ENCODE measurements at places on chromosomes 12 and 14.

DNA sequence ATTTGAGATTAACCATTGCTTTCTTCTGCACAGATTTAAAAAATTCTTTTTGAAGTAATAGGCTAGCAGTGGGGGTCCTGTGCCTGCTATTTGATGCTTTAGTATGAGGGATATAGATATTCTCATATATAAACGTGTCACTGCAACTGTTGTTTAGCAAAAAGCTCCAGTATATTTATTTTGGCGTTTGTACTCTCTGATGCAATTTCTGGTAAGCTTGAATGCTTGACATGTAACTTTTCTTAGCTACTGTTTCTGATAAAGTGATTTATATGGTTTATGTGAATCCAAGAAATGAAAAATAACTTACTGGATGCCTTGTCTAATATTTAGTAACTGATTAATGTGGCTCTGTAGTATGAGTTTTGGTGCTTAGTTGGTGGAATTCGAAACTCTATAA, 77.1 kb downstream of the TTLL5 start:
- DNase-seq = no peak

DNA sequence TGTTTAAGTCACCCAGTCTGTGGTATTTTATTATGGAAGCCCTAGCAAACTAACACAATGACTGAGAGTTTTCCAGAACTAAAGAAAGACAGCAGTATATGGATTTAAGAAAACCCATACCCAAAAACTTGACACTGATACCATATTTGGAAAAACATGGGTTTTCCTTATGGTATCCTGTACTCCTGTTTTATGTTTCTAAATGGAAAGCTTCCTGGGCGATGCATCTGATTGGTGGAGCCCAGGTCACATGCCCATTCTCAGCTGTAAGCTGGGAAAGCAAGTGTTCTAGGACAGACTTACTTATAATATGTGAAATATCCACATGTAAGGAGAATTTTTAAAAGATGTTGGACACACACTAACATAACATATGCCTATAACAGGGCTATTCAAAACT, 4.5 kb upstream of the RNASE4 start:
- no peak for DNase-seq

GRCh38 chr12:108551535-108551934, 9.4 kb downstream of the SART3 start:
- DNase-seq = no peak

- no peak for DNase-seq
Observed at GRCh38 chr14:32366986-32367385, 37.9 kb downstream of the AKAP6 start.

DNA sequence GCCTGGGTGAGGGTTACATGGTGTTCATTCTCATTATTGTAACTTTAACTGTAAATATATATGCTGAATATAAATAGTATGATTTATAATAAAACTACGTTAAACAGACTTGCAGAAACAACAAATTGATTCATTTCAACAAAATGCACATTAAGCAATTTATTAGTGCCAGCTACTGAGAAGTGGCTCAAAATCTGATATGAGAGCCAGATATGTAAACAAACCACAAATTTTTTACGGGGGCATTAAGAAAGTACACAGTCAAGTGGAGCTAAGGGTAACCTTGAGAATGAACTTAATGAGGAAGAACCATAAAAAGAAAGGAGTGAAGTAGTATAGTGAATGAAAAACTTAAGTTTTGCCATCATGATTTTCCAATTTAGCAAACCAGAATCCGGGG, 40.3 kb downstream of the CEP128 start:
- DNase-seq = no peak

DNA sequence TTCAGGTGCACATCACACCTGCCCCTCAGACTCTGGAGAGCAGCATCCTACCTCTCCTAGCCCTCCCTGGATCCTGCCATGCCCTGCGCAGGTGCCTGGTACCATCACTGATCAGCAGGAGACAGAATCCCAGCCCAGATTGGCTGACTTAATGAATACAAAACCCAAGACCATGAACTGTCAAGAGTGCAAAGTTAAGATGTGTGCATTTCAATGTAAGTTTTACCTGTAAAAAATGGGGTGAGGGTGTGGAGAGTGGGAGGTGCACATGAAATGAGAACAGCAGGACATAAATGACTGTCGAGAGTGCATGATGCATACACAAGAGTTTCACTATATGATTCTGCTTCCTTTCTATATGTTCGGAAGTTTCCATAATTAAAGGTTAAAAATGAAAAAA, 57.9 kb upstream of the GPR68 start:
- DNase-seq = no peak

DNA sequence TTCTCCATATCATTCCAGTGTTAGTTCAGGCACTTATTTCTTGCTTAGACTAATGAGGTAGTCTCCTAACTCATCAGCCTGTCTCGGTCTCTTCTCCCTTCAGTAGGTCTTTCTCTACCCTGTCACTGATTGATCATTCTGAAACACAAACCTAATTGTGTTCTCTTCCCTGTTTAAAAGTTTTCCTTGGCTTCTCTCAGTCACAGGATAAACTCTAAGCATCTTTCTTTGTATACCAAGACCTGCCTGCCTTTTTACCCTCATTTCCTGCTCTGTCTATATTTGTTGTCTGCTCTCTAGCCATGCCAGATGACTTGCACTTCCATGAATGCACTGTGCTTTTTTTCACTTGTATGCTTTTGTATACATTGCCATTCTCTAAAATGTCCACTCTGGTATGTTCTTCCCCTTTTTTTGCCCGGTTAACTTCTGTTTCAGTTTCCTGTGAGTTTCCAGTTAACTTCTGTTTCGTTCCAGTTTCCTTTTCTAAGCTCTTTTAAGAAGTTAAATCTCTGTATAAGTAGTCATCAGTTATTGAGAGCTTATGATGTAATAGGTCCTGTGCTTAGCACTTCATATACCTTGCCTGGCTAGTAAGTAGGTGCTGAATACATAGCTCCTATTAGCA, 12.8 kb downstream of the DIP2B start:
- DNase-seq = no peak

GRCh38 chr14:36268121-36268520, 52.3 kb downstream of the MBIP start:
- no peak for DNase-seq

DNA sequence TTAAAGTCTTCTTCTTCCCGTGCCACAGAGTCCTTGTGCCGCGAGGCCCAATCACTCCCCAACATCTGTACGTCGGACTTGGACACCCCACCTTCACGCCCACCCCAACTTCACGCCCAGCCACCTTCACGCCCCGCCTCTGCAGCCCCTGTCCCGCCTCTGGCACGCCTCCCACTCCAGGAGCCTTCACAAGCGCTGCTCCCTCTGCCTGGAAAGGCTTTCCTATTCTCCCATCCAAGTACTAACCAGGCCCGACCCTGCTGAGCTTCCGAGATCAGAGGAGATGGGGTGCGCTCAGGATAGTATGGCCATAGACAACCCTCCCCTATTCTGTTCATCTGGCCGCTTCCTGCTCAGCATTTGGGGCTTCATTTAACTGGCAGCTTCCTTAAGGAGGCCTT, 17.3 kb upstream of the EIF5 start:
- no peak for DNase-seq

DNA sequence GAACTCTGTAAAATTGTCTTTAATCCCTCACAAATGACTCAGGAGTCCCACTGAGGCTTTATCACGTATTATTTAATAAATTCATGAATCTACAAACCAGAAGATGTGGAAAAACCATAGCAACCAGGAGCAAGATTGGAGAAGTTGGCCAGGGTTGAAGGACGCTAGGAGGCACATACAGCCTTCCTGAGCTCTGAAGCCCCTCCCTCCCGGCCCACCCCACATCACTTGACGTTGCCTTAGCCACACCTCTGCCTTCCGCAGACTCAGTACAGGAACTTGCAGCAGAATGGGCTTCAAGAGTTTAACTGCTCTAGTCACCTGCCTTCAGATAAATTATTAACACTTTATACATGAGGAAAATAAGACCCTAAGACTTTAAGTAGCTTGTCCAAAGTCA, 33.9 kb downstream of the SLC35F4 start:
- no peak for DNase-seq

- DNase-seq = no peak
Observed at GRCh38 chr12:28096649-28097048, 93.6 kb upstream of the CCDC91 start.

DNA sequence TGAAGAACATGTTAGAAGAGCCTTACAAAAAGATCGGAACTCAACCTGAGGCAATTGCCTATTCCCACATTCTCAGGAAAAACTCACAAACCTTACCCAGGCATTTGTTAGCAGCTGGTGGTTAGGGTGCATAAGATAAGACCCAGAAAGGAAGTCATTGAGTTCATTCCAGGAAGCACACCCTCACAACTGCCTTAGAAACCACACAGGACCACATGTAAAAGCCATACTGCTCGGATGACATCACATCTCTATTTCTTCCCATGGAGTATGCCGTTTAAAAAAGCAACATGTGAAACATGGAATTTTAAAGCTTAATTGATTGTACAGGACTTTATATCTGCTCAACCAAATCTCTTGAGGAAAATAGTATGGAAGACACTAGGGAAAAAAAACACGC, 411.2 kb downstream of the DAD1 start:
- DNase-seq = no peak

GRCh38 chr12:1496162-1496900, 98.0 kb downstream of the FBXL14 start:
- no peak for DNase-seq

- no peak for DNase-seq
Observed at GRCh38 chr14:96502621-96503305, 581 bp downstream of the PAPOLA start.

GRCh38 chr14:30990770-30991169, 34.7 kb upstream of the AP4S1 start:
- no peak for DNase-seq

DNA sequence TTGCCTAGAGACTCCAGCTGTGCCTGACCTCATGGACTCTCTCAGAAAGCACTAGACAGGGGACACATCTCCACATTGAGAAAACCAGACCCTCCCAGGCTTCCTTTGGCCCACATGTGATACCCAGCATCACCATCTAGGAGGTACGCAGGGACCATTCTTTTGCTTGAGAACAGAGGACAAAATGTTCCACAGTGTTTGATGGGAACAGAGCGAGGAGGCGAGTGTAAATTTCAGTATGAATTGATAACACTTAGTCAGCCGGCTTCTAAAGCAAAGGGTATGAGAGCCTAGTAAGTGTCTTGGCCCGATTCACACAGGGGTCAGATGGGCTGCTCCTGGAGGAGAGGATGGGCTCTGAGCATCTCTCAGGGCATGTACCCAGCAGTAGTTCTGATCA, 1052.4 kb downstream of the BCL11B start:
- no peak for DNase-seq

DNA sequence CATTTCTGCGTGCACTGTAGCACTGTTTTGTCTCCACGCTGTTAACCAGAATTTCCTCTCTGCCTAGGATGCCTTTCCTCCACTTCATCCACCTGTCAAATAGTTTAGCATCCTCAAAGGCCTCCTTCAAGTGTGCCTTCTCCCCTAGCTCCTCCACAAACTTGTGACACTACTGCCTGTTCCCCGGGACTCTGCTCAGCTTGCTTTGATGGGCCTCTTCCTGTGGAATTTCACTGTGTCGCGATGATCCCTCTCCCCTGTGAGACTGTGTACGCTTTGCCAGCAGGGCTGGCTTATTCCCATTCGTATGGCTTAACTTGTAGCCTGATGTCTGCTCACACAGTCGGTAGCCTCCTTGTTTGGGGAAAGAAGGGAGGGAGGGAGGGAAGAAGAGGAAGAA, 426.8 kb downstream of the VRK1 start:
- no peak for DNase-seq

GRCh38 chr12:22447223-22447622, 97.1 kb downstream of the C2CD5 start:
- no peak for DNase-seq

DNA sequence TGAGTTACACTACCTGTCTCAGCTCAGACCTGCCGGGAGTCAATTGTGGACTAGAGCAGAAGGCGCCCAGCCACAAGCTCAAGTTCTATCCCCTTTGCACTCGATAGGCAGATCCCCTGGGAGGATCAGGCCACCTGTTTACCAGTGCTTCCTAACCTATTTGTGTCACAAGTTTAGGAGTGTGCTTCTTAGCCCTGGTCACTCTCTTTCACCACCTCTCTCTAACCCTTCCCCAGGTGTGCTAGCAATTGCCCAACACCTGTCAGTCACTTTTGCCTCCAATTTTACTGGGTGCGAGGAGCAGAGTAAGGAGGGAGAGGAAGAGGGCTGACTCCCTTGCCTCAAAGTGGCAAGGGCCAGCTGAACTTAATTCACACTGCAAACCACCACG, 745 bp upstream of the NAA30 start:
- no peak for DNase-seq

- DNase-seq = no peak
Observed at GRCh38 chr14:89060191-89060590, 235.7 kb downstream of the TTC8 start.

- DNase-seq = no peak
Observed at GRCh38 chr14:97179573-97179972, 382.4 kb downstream of the VRK1 start.

DNA sequence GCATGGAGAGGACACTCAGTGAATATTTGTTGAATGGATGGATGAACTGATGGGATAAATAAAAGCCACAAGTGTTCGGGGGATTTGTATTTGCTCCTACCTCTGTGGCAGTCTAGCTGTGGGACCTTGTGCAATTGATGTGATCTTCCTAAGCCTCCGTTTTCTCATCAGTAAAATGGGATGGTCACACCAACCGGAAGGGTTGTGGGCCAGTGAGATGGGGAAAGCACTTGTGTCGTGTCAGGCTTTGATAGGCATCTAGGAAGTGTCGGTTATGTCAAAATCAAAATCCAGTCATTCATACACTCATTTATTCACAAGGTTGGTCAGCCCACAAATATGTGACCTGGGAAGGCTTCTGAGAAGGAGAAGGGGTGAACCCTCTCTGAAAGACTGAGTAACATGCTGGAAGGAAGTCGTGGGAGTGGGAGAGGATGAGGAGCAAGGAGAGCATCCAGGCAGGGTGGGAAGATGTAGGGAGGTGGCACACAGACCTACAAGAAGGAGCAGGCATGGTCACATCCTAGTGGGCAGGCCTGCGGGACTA, 7.8 kb upstream of the SERPINA9 start:
- no peak for DNase-seq

GRCh38 chr14:97946240-97946639, 1149.1 kb downstream of the VRK1 start:
- no peak for DNase-seq

DNA sequence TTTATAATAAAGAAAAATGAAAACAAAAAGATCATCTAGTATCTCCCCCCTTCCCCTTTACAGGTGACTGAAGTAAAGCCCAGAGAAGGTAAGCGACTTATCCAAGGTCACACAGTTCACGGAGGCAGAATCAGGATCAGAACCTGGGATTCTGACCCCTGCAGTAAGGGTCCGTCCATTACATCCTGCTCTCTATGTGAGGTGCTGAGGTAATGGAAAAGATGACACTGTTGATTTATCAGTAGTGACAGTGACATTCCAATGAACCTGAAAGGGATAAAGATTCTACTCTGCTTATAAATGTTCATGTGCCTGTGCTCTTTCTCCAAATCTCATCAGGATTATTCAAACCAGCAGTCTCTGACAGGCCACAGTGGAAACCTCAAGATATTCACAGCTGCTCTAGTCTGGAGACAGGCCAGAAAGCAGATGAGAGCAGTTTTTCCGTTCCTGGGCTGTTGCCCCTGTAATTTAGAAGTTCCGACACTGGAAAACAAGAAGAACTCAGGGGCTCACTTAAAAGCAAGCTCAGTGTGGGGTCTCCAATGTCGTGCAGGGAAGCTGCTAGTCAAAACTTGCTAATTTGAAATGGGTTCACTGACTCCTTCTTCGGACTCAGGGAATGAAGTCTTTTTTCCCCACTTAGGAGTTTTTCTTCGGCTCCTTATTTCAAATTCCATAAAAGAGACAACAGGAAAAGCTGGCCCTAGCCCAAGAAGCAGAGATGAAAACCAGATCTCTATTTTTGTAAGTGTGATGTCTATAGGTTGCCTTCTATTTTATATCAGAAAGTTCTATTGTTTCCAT, 131.8 kb upstream of the EEA1 start:
- DNase-seq = no peak
